ENCODE measurements at places on chromosomes 11 and 22.
A peak's percentile ranks its signal among the peaks of the same experiment; 100 is the strongest.

DNA sequence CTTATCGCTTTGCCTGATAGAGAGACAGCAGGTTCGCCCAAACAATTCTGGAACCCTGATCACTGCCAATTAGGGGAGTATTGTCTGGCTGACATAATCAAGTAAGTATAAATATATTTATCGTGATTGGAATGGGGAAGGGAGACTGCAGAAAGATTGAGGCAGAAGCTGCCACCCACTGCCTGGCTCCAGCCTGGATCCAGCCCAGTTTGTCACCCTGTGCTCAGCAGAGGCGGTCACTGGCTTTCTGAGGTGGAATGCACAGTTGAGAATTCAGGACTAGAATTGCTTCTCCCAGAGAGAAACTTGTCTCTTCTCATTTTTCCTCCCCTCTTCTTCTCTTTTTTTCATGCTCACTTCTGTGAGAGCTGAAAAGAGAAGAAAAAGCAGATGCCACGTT is 25.9 kb downstream of the GRAP2 start:
- no peak for DNase-seq

DNA sequence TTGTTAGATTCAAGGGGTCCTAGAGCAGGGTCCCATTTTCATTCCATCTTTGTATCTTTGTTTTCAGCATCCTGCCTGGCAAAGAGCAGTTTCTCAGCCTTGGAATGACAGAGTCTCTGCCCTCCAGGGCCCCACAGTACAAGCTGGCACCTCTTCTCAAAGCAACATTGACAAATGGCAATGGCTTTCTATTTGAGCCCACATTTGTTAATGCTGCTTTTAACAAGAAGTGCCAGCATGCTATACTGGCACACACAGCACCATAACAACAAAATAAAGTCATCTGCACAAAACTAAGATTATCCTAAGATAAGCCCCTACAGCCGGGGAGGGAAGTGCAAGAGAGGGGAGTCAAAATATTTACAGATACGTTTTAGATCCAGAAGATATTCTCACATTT is 309.7 kb upstream of the C11orf87 start:
- DNase-seq: no peak

GRCh38 chr11:111193924-111194490 is 51.5 kb upstream of the POU2AF2 start:
- DNase-seq: no peak

GRCh38 chr22:26303475-26303874 is 125.6 kb upstream of the ASPHD2 start:
- no peak for DNase-seq

DNA sequence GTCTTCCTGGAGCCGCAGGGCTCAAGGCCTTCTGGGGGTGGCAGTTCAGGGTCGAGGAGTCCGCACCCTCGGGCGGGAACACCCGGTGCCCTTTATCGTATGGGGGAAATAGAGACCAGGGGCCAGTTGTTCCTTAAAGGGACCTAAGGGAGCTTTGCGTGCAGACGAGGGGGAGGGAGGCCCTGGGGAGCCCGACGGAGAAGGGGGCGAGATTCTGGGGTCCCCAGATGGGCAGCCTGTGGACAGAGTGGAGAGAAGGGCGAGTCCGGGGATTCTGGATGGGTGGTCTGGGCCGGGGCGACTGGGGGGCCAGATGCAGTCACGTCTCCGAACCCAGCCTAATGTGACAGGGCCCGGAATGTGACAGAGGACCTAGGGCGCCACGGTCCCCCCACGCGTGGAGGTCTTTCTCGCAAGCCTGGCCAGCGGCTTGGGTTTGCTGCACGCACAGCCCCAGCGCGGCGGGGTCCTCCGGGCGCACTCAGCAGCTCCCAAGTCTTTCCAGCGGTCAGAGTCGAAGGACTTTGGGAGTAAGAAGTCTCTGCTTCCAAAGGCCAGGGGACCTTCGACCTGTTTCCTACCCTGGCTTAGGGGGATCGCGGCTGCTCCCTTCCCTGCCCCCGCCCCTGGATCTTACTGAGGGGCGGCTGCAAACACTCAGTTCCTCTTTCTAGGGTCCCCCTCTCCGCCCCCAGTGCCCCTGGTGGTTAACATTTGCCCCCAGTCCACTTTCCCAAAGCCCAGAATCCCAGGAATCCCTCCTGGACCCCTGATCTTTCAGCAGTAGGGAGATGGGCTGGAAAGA is 547 bp downstream of the TUBA8 start:
- DNase-seq: no peak

DNA sequence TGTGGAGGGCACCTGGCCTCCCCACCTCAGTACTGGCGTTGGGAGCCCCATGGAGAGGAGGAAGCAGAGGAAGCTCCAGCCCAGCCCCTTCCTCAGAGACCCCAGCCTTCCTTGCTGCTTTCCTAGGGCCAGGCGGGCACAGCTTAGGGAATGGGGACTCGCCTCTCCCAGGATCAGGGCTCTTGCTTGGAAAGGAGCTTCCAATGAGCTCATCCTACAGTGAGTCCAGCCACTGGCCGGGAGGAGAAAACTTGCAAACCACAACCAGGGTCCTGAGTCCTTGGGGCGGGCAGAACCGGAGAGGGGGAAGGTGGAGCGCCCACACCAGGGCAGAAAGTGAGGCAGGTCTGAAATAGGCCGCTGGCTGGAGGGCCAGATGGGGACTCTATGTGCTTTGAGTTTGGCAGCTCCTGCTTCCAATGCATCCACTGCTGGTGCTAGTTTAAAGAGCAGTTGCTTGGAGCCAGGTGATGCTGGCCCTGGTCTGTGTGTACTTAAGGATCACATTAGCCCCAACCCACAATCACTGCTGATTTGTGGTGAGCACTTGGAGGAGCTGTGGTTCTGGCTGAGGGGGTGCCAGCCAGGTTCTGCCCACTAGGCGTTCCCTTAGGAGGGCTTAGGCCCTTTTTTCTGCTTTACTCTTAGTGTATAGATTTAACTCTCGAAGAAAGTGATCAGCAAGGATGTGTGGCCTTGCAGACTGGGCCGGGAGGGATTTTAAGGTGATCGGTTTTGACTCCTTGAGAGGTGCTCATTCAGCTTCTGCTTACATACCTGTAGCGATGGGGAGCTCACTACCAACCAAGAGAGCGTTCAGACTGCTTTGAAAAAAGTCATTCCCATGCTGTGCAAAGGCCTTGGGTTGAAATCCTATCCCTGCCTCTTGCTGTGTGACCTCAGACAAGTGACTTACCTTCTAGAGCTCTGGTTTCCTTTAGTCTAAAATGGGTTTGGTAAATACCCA is 81.9 kb downstream of the TP53I11 start:
- DNase-seq: no peak

DNA sequence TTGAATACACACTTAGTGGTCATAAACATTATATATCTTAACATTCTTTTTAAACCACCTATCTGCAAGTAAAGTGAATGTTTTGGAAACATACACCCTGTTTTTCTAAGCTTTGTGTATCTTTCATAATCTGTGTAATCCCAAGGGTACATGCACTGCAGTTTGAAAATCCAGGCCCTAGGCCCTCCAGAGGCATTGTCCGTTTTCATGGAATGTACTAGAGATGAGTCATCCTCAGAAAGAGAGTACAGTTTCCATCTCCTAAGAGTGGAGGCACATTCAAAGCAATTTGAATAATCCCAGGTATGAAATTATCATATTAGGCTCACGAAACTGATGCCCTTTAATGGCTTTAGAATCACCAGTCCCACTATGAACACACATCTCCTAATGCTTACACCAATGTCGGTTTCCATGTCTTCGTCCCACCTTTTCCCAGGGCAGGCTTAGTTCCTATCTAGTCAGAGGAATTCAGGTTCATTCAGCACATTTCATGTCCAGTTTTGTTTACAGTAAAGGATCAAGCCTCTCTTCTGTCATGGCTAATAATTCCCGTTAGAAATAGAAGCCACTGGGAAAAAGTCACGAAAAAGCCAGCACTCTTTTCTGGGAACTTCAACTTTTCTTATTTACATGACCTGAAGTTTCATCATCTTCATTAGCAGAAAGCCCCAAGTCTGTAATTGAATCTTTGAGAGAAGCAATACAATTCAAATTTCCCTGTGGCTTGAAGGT is 39.5 kb upstream of the CD44 start:
- DNase-seq: no peak

- DNase-seq: no peak
These were observed 3.6 kb downstream of the MTMR3 start for GRCh38 chr22:29886596-29886995.

GRCh38 chr22:28813772-28814518 is 13.6 kb upstream of the XBP1 start:
- no peak for DNase-seq

DNA sequence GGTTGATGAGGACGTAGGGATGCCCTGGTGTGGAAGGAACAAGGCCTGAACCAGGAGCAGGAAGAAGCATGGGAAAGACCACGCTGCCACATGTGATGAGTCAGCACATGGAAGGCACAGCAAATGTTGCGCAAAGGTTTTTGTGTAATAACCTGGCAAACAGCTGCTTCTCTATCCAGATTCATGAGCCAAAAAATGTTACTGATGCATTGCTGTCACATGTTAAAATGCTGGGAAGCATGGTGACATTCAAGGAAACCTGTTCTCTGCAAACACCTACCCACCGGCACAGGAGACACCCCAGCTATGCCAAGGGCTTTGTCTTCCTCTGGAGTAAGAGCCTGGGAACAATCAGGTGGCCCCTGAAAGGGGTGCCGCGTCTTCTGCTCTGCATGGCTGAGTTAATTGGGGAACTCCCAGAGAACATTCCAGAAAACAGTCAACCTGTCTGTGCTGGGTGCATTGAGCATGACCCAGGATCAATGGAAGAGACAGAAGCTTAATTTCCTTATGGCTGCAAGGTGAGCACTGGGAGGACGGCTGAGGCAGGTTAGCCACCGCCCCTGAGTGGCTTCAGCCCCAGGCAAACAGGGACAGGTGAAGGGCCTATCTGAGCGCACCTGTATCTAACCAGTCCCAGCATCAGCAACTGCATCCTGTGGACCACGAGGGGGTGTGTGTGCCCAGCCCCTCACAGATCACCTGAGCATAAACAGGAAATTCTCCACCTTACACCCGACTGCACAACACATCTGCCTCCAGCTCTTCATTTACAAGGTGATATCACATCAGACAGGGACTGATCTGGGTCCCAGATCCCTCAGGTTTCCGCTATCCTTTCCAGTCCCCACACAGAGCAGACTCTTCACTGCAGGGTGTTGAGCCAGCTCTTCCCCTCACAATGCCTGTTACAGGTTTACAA is 108.4 kb downstream of the GGTLC2 start:
- DNase-seq: no peak

- DNase-seq: no peak
These were observed 668.7 kb downstream of the BRD1 start for GRCh38 chr22:49158741-49159564.

DNA sequence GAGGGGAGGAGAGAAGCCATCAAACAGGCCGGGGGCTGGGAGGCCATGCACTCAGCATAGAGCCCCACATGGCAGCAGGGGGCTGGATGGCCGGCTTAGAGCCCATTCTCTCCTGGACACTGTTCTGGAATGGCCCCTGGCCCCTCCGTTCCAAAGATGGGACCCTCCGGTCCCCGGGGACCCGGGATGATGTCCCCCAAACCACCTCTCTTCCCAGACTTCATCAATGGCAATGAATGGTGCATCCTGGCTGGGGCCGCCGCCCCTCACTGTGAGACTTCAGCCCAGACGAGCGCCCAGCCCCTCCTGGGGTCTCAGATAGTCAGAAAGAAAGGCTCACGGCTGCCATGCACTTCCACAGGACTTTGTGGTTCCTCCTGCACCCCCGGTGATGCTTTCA is 13.8 kb upstream of the RTN4R start:
- DNase-seq: no peak

- peak; percentile 87 for DNase-seq
These were observed 2.9 kb downstream of the TST start for GRCh38 chr22:37016134-37016910.

DNA sequence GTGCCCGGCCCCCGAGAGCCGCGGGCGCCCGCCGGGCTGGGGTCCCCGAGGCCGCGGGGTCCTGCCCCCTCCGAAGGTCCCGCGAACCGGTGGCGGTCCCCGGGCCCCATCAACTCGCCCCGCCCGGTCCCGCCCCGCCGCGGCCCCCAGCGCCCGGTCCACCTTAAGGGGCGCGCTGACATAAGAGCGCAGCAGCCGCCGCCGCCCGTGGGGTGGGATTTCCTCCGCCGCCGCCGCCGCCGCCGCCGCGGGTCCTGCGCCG is at the start of gene ZDHHC8:
Gene ZDHHC8 (plus strand): TSS at position 208 of the 262 bp plus-strand sequence. CDS start 144 bp downstream, outside the sequence.
- DNase-seq: peak; percentile 62

DNA sequence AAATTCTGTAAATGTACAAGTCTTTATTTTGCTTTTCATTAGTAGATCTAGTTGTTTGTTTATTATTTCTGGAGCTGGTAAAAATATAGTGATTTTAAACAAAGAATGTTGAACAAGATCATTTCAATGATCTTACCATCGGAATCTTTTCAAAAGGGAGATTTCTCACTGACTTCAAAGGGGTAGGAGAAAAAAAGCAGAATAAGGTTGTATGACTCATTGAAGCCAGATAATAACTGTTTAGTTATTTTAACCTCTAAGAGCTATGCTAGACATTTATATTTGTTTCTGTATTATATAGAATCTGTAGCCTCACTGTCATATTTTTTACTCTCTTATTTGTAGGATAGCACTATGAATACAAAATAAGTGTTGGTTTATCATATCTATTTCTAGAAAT is 8.1 kb upstream of the PDE3B start:
- no peak for DNase-seq

DNA sequence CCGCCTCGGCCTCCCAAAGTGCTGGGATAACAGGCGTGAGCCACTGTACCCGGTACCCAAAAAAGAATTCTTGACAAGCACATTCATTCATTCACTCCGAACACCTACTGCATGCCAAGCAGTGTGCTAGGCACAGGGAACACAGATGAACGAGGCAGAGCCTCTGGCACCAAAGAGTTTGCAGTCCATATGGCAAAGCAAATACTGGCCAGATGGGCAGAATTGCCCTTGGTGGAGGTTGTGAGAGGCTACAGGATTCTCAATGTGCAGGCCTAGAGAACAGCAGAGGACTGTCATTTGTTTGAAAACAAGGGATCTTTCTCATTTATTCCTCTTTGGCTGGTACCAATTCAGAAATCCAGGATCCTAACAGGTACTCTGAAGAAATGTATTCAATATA is 27.5 kb upstream of the MTCH2 start:
- no peak for DNase-seq

GRCh38 chr11:95434009-95434408 is 203.0 kb upstream of the SESN3 start:
- no peak for DNase-seq

DNA sequence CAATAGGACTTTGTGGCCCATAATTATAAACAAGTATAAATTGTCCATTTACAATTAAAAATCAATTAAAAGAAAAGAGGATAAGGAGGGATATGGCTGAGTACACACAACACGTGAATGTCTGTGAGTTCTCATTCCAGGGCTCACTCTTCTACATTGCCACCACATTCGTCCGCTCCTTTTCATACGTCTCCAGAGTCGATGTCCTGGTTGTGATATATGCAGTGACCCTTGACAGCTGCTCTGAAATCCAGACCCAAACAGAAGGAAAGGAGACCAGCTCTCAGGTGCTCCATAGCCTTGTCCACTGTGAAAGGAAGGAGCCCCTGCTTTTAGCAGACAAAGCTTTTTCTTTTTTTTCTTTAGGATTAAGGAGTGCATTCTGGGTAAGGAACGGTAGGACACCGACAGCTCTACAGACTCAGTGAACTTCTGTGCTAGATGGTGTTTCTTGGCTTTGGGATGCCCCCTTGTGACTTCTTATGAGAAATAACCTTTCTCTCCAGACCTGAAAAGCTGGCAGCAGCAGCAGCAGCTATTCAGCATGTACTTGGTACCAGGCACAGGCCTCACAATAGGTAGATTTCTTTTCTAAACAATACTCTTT is 19.7 kb upstream of the DNAJB13 start:
- DNase-seq: no peak

All from mucosa of descending colon (tissue), 3 donors.